ENCODE measurements at places on chromosomes 16 and 17.

- DNase-seq = no peak
Measured at GRCh38 chr16:80120899-80121521, 419.8 kb upstream of the DYNLRB2 start.

GRCh38 chr17:19296786-19297778 is 59.9 kb downstream of the EPN2 start:
- no peak for DNase-seq

DNA sequence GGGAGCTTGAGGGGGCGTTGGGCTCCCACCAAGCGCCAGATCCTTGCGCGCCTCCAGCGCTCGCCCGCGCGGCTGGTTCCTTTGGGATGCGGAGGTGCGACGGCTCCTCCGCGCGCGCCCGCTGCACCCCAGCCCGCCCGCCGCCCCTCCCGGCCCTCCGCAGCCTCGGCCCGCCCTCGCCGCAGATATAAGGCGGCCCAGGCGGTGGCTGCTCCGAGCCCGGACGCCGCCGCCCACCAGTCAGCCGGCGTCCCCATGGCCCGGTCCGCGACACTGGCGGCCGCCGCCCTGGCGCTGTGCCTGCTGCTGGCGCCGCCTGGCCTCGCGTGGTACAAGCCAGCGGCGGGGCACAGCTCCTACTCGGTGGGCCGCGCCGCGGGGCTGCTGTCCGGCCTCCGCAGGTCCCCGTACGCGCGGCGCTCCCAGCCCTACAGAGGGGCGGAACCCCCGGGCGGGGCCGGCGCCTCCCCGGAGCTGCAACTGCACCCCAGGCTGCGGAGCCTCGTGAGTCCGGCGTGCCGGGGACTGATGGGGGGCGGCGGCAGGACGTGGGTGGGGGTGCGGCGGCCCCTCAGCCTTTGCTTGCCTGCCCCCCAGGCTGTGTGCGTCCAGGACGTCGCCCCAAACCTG is at the start of gene NPB:
Gene NPB (plus strand): TSS at position 216 of the 630 bp plus-strand sequence. CDS start 40 bp downstream, at position 256.
- DNase-seq = no peak

GRCh38 chr17:60065867-60066266 is 12.9 kb downstream of the HEATR6 start:
- no peak for DNase-seq

GRCh38 chr16:85650844-85651628 is 37.7 kb downstream of the GINS2 start:
- DNase-seq = no peak

- DNase-seq = no peak
Measured at GRCh38 chr17:66467766-66468165, 165.4 kb downstream of the PRKCA start.
